ENCODE measurements at places on chromosomes 4 and X. TPM values are rescaled to one million over a fixed set of nuclear protein-coding genes. Genes with fewer than 3 reads are reported as not detected.

Gene FRMPD3
- not detected for total RNA-seq

- no peak for DNase-seq
Measured at GRCh38 chr4:29908276-29908675, 811.9 kb upstream of the PCDH7 start.

- no peak for DNase-seq
Measured at GRCh38 chr4:40144716-40145115, 52.1 kb upstream of the RHOH start.

- DNase-seq: no peak
Measured at GRCh38 chr4:7901311-7901885, 38.3 kb downstream of the AFAP1 start.

- no peak for DNase-seq
Measured at GRCh38 chrX:3563451-3563850, 150.0 kb downstream of the PRKX start.

Gene CYBB
- total RNA-seq: 5.5 TPM

Gene UGT2B11
- total RNA-seq: not detected

DNA sequence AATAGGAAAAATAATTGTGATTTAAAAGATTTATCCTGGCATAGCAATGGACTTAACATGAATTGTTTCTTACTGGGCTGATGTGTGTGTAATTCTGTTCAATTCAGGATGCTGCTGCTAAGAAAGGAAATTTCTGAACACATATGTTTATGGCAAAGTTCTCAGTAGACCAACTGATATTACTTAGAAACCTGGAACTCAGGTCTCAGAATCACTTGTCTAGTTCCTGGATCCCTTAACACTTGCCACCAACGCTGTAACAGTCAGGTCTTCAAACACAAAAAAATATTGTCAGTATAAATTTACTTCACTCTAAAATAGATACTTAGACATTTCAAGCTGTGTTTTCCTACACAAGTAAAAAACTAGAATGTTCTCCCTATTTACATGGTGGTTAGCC is 5.5 kb downstream of the CASP3 start:
- no peak for DNase-seq

Gene HPGD
- 158 TPM for total RNA-seq

DNA sequence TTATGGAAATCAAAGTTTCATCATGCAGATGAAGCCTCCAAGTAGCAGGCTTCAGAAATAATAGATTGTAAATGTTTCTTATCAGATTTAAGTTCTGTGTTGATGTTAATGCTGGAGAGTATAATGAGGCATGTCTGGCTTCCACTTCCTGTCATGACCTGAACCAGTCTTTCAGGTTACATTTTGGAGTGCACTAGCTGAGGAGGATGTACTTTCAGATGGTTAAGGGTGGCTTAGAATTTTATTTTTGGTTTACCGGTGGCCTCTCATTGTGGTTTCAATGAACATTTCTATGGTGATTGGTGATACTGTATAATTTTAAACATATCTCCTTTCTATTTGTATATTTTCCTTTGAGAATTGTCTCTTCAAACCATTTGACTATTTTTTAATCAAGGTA is 890.4 kb downstream of the SH3BGRL start:
- DNase-seq: no peak

Gene ELOVL6
- total RNA-seq: 3.3 TPM

Gene SULT1B1
- 91.4 TPM for total RNA-seq

GRCh38 chrX:18272222-18272621 is 51.5 kb upstream of the BEND2 start:
- no peak for DNase-seq

All from Peyer's patch (tissue), 4 donors.